ENCODE measurements at places on chromosomes 4 and X.
A peak's percentile ranks its signal among the peaks of the same experiment; 100 is the strongest.

DNA sequence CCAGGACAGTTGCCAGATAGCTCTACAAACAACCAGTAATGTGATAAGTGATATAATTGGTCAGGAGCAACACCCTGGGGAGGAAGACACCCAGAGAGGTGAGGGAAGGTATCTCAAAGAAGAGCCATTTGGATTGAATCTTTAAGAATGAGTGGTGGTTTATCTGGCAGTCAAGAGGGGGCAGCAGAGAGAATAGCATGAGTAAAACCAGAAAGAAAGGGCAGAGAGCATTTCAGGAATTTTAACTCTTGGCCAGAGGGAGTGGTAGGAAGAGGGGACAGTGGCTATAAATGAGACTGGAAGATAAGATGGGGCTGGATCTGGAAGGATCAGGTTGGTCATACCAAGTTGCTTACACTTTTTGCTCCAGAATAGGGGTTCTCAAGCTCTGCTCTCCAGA lies 5.9 kb upstream of the SEPTIN6 start:
- DNase-seq, result peak; percentile 31

- DNase-seq, result peak; percentile 18
Measured at GRCh38 chr4:16067515-16067914, 16.3 kb downstream of the PROM1 start.

DNA sequence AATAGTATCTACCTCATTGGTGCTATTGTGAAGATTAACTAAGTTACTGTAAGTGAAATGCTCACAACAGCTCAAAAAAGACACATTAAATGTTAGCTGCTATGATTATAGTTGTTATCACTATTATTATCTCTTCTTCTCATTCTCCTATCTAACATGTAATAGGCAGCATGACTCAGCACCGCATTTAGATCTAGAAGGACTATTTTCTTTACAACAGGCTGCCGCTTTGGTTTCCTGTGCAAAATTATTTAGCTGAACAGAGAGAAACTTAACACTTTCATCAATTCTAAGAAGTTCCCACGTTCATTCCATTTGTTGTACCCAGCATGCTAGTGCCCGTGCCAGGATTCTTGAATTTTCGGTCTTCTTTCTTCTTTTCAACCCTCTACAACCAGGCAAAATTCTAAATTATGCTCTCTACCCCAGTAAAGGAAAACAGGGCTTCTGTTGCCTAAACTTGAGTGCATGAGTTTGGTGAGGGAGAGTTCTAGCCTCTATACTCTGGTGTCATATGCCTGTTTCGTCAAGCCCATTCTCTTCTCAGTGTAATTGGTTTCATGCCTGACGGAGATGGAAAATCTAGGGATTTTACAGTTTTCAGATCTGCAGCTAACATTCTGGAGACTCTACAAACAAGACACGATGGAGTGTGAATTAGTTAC lies 378.9 kb downstream of the PPP1R2C start:
- DNase-seq, result no peak

DNA sequence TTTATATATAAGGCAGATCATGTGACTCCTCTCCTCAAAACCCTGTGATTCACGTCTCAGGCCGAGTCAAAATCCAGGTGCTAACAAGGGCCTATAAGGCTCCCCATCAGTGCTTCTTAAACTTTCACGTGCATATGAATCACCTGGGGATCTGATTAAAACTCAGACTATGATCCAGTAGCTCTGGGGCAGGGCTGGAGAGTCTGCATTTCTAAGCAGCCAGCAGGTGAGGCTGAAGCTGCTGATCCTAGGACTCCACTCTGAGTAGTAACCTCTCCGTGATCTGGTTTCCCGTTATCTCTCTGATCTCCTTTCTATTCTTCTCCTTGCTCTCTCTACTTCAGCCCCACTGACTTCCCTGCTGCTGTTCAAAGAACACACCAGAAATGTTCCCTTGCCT lies 252.4 kb upstream of the RPS6KA3 start:
- DNase-seq, result no peak

DNA sequence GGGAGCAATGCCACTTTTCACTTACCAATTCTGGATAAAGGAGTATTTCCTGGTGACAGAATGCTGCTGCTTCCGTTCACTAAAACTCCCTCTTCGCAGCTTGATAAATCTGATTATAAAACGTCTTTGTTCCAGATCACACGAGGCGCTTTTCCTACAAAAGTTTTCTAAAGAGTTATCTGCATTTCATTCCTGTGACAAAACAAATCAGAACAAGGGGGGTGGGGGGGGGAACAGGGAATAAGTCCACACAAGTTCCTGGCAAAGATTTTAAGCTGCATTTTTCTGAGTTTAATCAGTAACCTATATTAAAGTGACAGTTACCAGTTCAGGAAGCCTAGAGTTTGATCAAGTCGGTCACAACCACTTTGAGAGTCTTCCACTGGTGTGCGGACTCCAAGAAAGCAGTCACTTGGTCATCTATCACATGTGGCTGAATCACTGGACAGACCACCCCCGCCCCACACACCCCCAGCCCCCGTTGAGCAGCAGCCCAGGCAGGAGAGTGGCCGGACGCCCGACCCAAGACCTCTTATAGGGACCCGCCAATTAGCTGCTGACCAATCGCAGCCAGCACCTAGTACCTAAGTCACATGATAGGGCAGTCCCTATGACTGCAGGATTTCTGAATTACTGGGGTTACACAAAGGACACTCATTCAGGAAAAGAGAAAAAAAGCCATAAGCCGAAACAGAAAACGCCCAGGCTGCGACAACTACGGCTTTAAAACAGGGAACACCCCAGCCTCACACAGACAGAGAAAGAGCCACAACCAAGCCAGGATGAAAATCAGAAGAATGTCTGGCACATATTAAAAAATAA lies 569.3 kb upstream of the DIPK2B start:
- DNase-seq, result no peak

GRCh38 chr4:106238820-106239420 lies 77.1 kb downstream of the TBCK start:
- DNase-seq, result no peak

DNA sequence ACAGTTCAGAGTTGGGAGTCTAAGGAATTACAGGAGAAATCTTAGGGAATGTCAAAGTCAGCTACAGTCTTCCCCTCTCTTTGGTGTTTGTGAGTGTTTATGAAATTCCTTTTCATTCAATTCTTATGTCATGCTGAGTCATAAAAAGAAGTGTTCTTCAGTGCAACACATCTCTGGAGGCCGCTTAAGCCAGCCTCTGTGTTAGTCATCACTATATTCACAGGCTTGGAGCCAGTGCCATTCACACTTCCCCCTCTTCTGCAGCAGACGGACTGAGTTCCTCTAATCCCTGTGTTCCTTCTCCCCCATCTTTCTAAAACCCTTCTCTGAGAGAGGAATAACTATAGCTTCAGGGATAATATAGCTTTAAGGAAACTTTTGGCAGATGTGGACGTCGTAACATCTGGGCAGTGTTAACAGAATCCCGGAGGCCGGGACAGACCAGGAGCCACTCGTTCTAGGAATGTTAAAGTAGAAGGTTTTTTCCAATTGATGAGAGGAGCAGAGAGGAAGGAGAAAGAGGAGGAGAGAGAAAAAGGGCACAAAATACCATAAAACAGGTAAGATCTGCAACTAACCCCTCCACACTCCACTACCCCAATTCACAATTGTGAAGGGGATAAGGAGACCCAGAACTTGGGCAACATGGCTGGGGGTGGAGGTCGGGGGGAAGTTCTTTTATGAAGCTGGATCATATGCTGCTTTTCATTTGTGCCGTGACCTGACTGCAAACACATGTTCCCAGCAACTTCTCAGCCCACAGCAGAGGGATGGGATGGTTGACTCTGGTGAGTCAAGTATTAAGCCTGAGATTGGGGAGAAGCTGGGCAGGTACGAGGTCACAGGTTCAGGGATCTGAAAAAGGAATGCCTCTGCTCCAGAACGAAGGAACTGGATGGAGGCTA lies at the start of gene SRPX2:
TSS of gene SRPX2 (plus strand) at position 244 of the 905 bp plus-strand sequence. CDS start 2,124 bp downstream, outside the sequence.
- DNase-seq, result no peak

- no peak for DNase-seq
Measured at GRCh38 chr4:147336252-147336651, 144.6 kb upstream of the EDNRA start.

DNA sequence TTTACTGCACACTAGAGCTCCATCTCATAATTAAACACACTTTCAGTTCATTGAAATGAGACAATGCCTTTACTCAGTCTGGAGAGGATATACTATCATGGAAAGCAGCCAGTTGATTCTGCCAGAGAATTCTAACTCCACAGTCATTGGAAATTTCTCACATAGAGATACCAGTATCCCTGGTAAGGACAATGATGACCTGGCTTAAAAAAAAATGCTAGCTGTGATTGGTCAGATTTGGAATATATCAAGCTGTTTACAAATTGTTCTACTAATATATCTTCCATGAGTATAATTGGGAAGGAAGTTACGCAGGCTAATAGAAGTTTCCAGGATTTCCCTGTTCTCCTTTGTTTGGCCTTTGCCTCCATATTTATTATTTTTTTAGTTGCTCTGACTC lies 34.5 kb upstream of the TLL1 start:
- no peak for DNase-seq

DNA sequence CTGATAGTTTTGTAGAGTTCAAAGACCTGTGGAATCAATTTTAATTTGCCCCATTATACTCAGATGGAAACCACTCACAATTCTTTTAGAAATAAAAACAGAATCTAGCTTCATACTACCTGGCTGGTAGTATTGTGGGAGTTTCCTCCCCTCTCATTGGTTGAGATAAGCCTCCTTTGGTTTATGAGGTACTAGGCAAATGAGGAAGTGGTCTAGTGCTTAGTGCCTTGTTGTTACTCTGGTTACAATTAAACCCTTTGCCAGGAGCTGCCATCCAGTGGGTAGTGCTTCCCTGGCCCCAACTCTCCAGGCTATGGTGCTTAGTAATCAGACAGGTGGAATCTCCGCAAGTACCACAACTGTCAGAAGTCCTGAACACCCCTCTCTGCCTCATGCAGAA lies 118.3 kb downstream of the CDKL5 start:
- DNase-seq, result no peak

DNA sequence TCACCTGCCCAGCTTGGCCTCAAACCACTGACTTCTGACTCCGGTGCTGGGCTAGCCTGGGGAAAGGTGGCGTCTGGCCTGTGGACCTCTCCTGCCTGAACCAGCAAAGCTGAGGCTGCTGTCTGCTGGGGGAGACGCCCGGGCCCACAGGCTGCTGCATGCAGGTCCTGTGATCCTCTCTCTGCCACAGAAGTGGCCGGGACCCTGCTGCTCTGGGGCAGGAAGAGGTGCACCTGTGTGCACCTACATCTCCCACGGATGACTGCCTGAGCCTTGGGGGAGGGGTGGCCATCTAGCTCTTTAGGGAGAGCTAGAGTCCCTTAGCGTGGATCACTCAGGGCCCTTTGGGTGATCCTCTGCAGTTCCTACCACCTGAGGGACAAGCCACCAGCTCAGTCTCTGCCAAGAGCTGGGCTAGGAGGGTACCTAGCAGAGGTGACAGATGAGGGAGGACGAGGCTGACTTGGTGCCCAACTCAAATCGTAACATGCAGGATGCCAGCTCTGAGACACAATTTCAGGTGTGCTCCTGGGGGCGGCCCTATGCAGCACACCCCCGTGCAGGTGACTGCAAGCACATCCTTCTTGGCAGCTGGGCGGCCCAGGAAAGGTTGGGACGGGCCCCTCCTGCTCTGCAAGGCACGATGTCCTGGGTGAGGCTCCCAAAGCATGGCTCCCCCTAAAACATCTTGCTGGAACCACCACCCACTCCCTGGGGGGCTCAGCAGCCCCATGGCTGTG lies 22.5 kb downstream of the LETM1 start:
- no peak for DNase-seq

- DNase-seq, result no peak
Measured at GRCh38 chr4:168496834-168497233, at the start of gene PALLD. Gene PALLD, plus strand, starts transcription at chr4:168497052.

- DNase-seq, result no peak
Measured at GRCh38 chrX:48461830-48462229, 8.2 kb downstream of the SLC38A5 start.

DNA sequence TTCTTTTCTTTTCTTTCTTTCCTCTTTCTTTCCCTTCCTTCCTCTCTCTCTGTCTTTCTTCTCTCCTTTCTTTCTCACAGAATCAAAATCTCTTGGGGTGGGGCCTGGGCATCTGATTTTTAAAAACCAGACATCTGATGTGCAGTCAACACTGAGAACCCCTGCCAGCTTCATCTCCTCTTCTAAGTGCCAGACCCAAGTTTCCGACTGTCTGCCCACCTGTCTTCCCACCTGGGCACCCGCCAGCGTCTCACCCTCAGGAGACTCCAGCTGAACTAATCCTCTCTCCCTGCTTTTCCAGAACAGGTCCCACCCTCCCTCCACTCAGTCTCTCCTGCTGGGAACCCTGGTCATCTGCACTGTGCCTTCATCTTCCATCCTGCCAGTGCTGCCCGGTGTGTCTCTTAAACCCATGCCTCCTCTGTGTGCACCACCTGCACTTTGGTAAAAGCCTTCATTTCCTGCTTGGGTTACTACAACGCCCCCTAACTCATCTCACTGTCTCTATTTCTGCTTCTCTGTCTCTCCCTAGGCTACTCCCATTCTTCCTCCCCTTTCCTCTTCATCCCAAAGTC lies 2.8 kb downstream of the SOD3 start:
- DNase-seq, result no peak

GRCh38 chr4:177177541-177178081 lies 132.1 kb upstream of the NEIL3 start:
- DNase-seq, result no peak

GRCh38 chr4:28248269-28248668 lies 1387.6 kb downstream of the STIM2 start:
- no peak for DNase-seq

- no peak for DNase-seq
Measured at GRCh38 chr4:1366371-1367229, 19.6 kb downstream of the UVSSA start.

DNA sequence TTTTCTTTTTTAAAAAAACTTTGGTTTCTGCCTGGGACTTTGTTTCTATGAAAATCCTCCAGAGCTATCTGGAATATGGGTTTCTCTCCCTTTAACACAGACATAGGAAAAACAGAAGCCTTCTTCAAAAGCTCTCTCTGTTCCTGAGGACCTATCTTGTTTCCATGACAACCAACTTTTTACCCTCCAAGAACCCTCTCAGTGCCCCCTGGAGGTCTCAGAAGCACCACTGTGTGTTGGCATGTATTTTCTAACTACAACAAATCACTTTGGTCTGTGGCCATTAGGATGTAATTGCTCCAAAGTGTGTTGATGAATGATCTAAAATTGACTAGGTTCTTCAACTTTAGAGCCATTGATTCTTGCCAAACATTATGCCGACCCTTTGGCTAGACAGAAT lies 1331.6 kb downstream of the ADGRL3 start:
- no peak for DNase-seq

DNA sequence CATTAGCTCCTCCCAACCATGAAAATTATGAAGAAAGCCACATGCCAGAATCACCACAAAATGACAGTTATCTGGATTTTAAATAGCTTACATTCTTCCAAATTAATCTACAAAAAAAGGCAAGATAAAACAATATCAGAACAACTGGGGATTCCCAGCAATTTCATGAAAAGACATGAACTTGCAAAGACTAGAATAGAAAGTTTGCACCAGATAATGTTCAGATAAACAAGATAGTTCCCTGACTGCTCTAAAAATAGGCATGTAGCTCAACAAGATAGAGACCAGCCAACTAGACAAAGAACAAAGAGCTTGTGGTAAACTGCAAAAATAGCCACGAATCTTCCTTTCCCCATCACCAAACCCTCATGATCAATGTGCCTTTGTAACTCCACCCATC lies 30.3 kb upstream of the DDX53 start:
- no peak for DNase-seq

GRCh38 chrX:17435476-17435875 lies 60.5 kb downstream of the NHS start:
- no peak for DNase-seq

All from NCI-H1092 (cell line).